Caudate nucleus (tissue), 63 donors: ENCODE measurements at places on chromosomes 6 and 20.

- DNase-seq = no peak
These were observed 58.5 kb downstream of the DLL1 start for GRCh38 chr6:170232186-170233002.

DNA sequence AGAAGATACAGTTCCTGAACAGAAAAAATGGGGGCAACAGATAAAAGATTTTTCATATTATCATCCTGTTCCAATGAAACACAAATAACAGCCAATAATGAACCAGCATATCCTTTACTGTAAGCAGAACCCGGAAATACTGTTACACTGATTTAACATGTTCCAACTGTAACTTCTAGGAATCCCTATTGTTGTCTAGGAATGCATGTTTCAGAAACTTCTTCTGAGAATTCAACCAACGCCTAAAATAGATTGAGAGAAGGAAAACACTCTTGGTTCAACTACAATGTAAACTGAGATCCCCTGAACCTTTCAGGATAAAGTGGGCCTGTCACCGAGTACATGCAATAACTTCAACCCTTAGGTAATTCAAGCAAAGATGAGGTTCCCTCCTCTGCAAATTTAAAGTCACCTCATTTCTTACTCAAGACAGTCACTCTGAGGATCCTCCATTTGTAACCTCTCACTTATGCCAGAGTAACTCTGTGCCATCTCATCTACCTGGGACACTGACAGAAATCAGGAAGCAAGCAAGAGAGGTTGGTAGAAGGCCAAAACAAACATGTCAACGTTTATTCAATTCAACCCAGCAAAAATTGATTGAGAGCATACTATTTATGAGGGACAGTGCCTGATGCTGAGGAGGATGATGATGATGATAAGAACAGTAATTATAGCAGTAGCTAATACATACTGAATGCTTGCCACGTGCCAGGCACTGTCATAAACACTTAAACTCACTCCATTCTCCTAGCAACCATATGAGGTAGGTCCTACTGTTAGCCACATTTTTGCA, 14.1 kb downstream of the UBE3D start:
- no peak for DNase-seq

- DNase-seq = no peak
These were observed 49.5 kb downstream of the TOX2 start for GRCh38 chr20:43963872-43964791.

DNA sequence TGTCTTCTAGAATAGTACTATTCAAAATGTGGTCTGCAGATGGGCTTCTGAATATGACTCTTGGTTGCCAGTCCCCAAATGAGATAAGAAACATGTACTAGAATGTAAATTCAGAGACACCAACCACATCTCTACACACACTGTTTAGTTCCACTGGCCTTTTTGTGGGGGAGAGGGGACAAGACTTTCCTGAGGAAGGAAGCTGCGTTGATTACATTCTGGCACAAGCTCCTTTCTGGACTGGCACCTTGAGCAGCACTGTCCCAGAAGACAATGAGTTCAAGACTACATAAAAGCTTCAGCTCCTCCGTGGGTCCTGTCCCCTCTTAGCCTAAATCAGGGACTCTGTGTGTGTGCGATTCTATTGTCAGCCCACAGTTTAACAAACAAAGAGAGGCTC, 6.9 kb upstream of the IYD start:
- DNase-seq = no peak

DNA sequence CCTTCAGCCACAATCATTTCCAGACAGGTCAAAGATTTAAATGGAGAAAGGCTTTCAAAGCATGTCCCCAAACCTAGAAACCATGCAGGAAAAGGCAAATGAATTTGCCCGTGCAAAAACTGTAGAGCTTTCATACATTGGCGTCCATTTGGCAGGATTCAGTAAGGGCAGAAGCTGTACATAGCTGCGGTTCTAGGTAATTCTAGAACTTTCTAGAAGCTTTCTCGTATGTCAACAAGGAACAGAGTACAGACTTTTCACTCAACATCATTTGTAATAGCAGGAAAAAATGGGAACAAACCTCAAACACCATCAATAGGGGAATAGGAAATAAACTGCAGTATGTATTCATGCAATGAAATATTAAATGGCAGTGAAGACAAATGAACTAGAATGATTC, 11.1 kb upstream of the MAPK13 start:
- DNase-seq = no peak

GRCh38 chr20:59406446-59406845, 106.0 kb downstream of the EDN3 start:
- DNase-seq = no peak

DNA sequence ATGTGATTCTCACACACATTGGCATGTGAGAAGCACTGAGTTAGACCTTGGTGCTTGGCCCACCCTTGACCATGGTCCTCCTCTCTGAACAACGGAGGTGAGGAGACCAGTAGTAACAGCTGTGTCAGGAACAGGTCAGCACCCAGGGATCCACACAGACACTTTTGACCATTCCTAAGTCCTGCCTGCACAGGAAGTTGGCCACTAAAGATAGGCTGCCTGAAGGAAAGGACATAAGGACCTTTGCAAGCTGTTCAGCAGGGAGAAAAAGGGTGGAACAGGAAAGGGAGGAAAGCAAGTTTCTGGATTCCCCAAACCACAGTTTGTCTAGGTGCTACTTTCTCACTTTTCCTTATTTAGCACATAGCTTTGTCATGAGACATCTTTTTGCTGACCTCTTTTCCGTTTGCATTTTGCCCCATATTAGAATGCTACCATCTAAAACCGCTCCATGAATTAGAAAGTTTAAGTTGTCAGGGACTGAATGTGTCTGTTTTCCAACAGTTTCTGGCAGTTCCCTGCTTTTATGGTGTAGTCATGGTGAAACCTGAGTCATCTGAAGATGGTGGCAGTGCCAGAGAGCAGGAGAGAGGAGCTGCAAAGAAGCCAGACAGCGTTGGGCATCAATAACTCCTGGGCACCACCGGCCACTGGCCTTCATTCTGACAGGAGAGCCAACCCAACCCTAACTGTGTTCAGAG, 1.1 kb upstream of the CD109 start:
- no peak for DNase-seq

DNA sequence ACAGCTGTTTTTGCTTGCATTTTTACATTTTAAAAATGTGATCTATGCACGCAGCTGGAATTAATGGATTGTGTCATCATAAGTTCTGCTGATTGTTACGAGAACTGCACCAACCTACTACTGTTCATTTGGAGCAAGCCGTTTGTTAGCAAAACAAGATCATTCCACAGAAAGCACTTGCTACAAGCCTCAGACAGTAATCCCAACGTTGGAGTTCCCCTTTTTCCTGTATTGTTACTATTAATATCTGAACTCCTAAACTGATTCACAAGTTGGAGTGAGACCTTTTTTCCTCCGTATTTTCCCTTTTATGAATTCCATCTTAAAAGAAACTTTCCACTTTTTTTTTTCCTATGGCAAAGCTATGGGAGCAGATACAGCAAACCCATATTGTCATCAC, 3.5 kb downstream of the TENT5A start:
- DNase-seq = no peak
